SJSA1 (cell line): ENCODE measurements at places on chromosomes 1 and 21. TPM values are rescaled to one million over a fixed set of nuclear protein-coding genes. Genes with fewer than 3 reads are reported as not detected.

DNA sequence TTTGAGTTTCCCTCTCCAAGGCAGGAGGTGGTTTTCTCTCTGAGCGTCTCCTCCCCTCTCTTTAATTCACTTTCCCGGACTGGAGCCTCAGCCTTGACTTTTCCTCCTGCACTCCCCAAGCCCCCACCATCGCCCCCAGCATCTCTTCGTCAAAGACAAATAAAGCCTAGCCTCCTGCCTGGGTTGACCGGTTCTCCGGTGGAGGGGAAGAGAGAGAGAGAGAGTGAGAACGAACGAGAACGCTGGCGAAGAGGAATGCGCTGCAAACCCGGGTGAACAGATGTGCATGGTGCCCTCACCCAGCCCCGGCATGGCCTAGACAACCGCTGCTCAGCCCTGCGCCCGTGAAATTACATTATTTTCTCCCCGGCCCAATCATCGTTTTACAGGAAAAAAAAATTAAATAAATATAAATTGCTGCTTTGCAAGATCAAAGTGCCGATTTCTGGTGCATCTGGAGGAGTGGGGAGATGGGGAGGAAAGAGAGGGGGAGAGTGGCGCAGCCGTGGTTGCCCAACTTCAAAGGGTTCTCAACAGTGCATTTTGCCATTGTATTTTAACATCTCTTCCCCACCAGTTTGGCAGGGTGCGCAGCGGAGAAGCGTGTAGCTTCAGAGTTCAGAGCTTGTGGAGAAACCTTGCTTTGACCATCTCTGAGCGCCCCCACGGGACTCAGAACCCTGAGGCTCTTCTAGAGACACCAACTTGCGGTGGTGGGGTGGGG, 11.4 kb upstream of the TBX15 start:
- DNase-seq, result no peak

DNA sequence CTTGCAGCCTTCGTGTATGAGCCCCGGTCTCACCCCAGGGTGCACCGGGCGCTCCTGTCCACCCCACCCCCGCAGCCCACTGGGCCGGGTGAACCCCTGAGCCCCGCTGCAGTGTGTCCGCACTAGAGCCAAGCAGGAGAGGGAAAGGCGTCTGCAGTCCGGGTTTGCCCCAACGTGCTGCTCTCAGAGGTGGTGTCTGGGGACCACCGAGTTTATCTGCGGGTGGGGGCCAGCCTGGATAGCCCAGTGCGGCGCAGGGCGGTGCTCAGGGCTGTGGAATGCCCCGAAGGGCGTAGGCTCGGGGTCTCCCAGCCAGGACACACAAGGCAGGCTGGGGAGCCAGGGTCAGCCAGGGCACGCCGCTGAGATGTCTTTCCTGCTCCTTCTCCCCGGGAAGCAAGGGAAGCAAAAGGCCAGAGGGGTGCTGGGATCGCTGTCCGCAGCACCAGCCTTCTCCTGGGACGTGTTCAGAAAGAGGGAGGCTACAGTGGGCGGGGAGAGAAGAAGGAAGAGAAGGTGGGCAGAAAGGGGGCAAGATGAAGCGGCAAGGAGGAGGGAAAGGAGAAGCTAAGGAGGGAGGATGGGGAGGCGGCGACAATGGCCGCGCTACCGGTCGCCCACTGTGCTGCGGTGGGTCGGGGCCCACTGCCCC, 56.6 kb downstream of the MAB21L3 start:
- no peak for DNase-seq

GRCh38 chr1:162456323-162456722, 41.3 kb upstream of the UHMK1 start:
- DNase-seq, result no peak

The ACTL8 gene
- not detected in 2 replicates for total RNA-seq

GRCh38 chr1:69842326-69842725, 274.6 kb downstream of the LRRC7 start:
- DNase-seq, result no peak

DNA sequence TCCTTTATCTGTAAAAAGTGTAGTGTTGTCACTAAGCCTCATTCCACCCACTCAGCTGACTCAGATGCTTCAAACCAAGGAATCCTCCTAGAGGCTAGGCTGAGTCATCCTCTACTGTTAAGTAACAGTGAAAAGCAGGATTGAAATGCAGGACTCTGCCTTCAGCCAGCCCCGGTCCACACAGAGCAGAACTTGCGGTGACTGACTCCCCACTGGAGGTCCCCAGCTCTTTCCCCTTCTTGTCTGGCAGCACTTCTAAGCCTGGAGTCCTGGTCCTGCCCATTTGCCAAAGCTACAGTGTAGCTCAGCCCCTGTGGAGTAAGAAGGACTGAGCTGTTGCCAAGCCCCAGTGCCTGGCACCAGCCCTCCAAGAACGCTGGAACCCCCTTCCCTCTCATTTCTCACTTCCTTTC, 1.7 kb downstream of the RAB7B start:
- DNase-seq, result peak; percentile 76

GRCh38 chr1:3968851-3969250, 68.8 kb upstream of the C1orf174 start:
- DNase-seq, result no peak
